MV-4-11 (cell line): ENCODE measurements at places on chromosomes 6 and 20.

- DNase-seq = no peak
Measured at GRCh38 chr6:87922196-87922946, 125.3 kb upstream of the SPACA1 start.

- DNase-seq = no peak
Measured at GRCh38 chr20:22207280-22207679, 377.1 kb downstream of the FOXA2 start.

DNA sequence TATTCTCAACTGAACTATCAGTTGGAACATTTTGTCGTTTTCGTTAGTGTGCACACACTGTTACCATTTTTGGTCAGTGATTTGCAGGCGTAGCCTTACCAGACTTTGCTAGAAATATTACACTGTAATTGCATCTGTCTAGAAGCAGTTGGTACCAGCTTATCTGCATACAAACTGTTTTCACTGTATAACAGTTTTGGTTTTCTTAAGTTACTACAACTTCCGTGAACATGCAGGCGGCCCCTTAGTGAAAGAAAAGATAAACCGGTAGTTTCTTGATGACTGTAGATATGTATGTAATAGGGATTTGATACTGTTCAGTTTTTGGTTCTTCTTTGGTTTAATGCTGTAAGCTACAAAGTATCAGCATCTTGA is 1.3 kb downstream of the DSTN start:
- DNase-seq = no peak

DNA sequence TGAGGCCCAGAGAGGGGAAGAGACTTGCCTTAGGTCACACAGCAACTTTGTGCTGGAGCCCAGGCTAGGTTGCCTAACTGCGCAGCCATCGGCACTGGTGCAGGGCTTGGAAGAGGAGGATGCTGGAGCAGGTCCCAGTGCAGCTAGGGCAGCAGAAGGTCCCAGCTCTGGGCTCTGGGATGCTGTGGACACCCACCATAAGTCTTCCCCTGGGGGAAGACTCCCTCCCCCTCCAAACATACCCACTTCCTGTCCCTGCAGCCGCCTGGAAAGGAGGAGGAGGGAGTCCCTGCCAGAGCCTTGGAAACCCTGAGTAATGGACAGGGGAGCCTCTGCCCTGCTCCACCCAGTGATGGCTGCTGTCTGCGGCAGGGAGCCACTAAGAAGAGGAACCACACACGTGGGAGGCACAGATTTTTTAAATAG is 93.6 kb downstream of the NCR2 start:
- DNase-seq = peak; percentile 50

DNA sequence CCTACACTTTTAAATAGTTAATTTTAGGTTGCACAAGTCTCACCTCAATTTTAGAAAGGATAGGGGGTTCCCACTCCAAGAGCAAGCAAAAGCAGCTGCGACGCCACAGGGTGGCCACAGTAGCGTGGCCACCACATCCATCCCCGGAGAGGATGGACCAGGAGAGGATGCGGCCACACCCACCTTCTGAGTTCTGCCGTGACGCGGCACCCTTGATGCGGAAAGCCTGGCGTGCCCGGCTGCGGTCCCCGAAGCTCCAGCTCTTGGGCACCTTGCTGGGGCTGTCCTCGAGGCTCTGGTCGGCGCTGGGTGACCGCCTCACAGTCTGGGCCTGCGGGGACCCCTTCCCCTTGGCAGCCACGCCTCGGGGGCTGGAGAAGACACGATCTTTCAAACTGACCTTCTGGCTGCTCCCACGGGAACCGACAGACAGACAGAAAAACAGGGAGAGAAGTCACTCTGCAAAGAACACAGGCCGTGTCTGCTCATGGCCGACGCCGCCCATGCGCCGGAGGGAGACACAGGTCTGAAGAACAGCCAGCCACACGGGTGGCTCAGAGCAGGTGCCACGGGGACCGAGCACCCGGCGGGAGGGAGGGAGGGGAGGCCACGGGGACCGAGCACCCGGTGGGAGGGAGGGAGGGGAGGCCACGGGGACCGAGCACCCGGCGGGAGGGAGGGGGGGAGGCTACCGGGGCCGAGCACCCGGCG is 53.7 kb upstream of the CHRNA4 start:
- no peak for DNase-seq

DNA sequence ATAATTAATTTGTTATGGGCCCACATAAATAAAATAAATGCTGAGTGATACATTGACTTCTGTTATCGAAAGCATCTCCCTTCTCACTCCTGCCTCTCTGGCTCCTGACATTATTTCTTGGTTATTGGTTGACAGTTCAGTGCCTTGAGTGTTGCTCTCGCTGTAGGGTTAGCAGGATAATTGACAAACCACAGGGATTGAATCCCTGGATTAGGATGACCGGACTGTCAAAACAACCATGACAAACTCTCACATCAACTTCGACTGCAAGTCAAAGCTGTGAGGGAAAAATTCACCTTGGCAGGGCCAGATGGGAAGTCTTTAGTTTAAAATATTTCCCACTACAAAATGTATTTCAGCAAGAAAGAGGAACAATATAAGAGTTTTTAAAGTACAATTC is 245.4 kb upstream of the TFAP2D start:
- no peak for DNase-seq

GRCh38 chr6:53233309-53233708 is 84.7 kb upstream of the GCM1 start:
- DNase-seq = no peak
